ENCODE measurements at places on chromosomes 2 and 18.
A peak's percentile ranks its signal among the peaks of the same experiment; 100 is the strongest.

GRCh38 chr2:37623406-37623805 is 48.0 kb downstream of the CDC42EP3 start:
- DNase-seq = no peak

DNA sequence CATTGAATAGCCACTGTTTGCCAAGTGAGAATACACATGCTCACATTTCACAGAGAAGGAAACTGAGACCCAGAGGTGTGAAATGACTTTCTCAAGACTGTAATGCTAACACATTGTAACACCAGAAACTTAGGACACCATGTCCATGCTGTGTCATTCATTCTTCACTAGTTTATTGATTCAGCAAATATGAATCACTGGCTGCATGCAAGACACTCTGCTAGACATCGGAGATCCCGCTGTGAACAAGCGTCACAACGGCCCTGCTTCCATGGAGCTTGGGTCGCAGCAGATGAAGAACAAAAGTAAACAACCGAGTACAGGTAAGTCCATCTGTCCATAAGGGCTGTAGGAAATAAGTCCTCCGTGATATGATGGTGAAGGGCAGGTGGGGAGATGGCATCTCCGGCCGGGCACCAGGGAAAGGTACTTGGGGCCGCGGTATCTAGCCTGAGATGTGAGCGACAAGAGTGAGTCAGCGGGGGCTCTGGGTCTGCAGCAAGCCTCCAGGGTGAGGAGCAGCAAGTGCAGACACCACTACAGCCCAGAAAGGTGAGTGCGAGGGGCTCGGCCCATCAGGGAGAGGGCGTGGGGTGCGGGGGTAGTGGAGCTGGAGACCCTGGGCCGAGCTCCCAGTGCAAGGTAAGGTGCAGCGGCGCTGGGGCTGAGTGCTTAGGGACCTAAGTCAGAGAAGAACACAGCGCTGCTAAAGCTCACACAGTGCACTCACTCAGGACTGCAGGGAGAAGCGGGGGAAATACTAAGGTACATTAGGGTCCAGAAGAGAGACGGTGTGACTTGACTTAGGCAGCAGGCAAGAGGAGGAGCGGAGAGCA is 391.2 kb downstream of the FBXO15 start:
- no peak for DNase-seq

DNA sequence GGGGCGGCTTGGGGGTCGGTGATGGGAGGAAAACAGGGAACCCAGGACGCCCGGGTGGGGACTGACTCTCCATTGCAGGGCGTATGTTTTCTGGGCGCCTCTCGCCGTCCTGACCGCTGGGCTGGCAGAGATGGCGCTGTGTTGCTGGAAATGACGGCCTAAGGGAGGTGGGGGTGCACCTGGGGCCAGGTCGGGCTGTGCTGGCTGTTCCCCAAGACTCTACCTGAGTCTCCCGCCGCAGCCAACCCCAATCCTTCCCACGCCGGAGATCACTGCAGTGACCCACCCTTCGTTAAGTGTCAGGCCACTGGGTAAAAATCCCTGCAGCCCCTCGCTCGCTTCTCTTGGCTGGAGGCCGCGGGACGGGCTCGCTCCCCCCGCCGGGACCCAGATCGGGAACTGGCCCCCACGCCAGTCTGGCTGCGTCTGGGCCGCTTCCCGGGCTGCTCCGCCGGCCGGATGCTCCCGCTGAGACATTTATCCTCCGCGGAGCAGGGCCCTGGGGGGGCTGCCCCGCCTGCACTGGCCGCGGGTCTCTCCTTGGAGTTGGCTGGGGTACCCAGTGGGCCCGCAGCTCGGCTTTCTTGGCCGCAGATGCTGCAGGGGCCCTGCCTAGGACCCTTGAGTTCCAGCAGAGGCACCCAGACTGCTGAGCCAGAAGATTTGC is 7.8 kb upstream of the ARMC9 start:
- peak; percentile 60 for DNase-seq

DNA sequence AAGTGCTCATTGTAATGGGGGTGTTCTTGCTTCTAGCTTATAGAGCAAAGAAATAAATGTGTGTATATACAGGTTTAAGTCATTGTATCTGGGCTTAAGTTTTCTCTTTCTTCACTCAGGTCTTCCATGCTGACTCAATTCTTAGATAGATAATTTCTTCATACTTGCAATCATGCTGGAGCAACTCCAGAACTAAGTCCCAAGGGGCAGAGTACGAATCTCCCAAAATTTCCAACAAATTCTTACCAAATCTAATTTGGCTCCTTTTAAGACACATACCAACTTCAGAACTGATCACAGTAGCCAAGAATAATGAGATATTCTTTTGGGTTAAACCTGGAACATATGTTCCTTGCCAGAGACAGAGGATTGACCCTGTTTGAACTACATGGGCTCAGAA is 4.3 kb upstream of the SPAG16 start:
- no peak for DNase-seq

- DNase-seq = no peak
Measured at GRCh38 chr18:424071-424661, 76.3 kb downstream of the COLEC12 start.

DNA sequence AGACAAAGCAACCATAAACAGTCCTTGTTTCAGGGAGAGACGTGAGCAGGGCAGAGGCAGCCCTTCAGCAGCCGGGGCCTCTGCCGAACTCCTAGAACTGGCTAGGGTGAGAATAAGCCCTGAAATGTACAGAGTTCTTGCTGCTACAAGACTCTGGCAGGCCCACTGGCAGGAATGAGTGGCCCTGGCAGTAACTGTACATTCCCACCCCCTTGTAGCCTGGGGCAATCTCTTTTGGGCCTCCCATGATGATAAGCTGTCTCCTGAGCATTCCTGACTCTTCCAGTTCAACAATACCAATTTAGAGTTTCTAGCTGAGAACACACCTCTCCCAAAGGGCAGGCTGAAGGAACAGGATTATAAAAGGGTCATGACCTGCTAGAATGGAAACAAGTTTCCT is 54.3 kb downstream of the HAUS1 start:
- peak; percentile 92 for DNase-seq

GRCh38 chr18:1050012-1050657 is 145.5 kb downstream of the ADCYAP1 start:
- DNase-seq = no peak

- DNase-seq = peak; percentile 61
Measured at GRCh38 chr2:156340804-156341451, 8.4 kb upstream of the NR4A2 start.

GRCh38 chr2:8595811-8596600 is 85.8 kb upstream of the ID2 start:
- DNase-seq = no peak

DNA sequence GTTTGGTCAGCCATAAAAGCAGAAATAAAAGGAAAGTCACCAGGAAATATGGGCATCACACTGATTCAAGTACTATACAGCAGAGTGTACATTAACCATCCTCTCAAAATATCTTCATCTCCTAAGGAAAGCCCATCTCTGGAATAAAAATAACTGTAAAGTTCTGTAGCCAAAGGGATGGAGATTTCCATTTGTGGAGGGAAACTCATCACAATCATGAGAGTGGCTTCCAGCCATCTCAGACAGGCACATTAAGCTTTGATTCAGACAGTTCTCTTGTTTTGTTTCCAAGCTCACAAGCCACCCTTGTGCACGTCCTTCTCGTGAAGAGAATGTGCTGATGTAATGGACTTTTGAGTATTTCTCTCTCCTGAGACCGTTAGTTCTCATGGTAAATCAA is 695.5 kb downstream of the LRRTM4 start:
- DNase-seq = no peak

DNA sequence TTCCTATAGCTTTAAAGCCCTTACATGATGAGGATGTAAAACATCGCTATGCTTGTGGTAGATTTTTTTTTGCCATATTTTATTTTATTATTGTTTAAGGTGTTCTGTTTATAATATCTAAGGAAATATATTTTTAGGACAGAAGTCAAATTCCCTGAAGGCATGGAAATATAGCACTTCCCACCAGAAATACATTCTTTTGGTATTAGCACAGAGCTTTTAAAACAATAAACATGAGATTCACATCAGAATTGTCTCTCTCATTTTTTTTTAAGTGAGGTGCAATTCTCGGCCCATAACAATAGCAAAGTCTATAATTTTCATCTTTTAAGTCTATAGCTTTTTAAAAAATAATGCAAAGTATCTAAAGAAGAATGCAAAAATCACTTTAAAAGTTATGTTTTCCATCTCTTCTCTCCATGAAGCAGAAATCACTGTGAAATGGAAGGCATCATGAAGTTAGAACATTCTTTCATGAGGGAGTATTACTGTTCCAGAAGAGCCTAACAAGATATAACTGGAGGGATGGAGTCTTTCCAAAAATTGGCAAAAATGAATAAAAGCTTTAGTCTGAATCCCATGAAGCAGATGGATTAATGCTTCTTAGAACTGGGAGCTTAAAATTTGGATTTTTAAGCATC is 283.6 kb upstream of the TRIB2 start:
- no peak for DNase-seq

DNA sequence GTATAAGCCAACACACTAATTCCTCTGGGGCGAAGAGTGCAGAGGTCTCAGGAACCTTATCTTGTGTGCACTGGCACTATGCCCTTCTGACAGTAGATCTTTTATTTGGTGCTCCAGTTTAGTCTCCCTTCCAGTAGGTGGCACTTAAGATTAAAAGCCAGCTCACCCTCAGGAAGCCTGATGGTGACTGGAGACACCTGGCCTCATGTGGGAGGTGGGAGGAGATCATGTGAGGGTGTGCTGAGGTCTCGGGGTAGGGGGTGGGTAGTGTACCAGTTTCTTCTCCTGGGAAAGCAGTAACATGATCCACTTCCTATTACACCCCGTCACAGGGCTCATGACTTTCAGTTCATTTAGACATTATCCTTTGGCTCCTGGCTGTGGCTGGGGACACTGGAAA is 654.9 kb downstream of the ADCYAP1 start:
- DNase-seq = no peak

- DNase-seq = no peak
Measured at GRCh38 chr2:140462990-140463389, 1667.8 kb downstream of the LRP1B start.

- DNase-seq = no peak
Measured at GRCh38 chr2:170047331-170048065, 130.4 kb upstream of the MYO3B start.

Measured in ELF-1 (cell line).